ENCODE measurements at places on chromosomes 13 and 19.
A peak's percentile ranks its signal among the peaks of the same experiment; 100 is the strongest.

- no peak for DNase-seq
Measured at GRCh38 chr13:53351021-53351420, 322.4 kb downstream of the OLFM4 start.

GRCh38 chr13:43303033-43303729 is 279.8 kb downstream of the DNAJC15 start:
- peak; percentile 12 for DNase-seq

GRCh38 chr19:56101746-56102535 is 19.2 kb downstream of the ZNF787 start:
- no peak for DNase-seq

DNA sequence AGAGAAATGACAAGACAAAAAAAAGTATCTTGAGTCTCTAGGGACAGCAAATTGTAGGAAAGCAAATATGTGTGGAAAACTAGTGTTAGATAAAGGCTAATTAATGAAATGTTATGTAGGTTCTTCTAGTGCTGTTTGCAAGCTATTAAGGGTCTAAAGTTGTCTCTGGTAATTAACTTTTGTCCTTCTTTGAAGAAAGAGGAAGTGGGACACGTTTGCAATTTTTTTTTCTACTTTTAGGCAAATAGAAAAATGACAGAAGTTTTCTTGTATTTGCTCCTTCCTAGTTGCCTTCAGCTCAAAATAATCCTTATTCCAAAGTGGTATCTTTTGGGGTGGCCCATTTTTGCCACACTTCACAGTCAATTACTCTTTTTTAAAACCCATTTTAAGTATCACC is 1877.7 kb upstream of the PRR20A start:
- DNase-seq = no peak

DNA sequence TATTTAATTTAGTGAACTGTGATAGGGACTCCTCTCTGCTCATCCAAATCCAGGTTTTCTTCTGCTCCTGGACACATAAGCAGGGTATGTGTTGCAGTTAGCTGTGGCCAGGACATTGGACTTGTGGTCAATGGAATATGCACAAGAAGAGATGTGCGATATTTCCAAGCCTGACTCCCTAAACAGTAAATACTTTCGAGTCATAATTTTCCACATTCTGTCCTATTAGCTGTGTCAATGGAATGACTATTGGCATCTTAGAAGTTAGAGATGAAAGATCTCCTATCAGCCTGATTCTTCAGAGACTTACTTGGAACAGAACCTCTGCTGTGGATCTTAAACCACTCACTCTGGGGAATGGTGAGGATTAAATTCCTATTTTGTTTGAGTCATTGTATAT is 771.0 kb downstream of the EFNB2 start:
- DNase-seq = no peak

DNA sequence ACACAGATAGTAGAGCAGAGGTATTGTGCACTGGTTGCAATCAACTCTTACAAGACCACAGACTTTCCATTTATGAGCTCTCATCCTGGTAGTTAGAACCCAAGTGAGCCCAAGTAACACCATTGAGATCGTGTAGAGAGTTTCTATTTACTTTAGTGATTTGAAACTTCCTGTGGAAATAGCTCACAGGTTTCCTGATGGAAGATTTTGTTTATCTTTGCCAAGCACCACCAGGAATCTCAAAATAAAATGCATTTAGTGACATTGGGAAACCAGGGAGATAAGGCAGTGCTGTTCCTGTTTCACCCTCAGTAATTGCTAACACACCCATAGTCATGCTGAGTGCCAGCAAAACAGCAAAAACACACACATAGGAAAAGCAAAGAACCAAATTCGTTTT is 102.5 kb downstream of the FLT1 start:
- no peak for DNase-seq

DNA sequence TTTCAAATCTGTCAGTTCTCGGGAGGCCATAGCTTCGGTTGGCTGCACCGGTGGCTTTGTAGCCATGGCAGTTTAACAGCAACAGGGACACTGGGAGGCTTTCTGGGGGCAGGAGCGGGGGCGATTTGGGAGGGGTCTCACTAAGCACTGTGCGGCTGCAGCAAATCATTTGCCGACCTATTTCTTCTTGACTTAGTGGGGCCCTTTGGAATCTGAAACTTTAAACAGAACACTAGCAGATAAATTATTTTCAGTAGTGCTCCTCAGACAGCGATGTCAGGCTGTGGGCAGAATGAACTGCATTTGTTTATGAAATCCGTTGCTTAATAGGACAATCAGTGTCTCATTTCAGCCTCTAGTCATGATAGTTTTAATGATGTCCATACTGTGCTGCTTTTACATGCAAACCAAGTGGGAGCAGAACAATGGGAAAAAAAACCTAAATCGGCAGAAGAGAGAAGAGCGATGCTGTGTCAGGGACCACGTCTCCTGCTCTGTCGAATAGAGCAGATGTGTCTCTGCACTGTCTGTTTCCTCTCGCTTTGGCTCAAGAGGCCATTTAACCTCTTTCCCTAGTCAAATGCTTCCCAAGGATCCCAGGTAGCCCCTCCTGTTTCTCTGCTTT is 211.9 kb downstream of the OLFM4 start:
- DNase-seq = no peak

DNA sequence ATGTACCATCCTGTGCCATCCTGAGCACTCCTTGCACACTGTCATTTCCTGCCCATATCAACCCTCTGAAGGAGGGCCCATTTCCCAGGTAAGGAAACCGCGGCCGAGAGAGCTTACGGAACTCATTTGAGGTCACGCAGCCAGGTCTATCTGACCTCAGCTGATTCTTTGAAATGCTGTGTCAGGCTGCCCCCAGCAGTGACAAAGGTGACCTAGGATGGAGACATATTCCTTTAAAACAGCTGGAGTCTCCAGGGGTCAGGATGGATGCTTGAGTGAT is 42.2 kb upstream of the VSTM2B start:
- DNase-seq = no peak

DNA sequence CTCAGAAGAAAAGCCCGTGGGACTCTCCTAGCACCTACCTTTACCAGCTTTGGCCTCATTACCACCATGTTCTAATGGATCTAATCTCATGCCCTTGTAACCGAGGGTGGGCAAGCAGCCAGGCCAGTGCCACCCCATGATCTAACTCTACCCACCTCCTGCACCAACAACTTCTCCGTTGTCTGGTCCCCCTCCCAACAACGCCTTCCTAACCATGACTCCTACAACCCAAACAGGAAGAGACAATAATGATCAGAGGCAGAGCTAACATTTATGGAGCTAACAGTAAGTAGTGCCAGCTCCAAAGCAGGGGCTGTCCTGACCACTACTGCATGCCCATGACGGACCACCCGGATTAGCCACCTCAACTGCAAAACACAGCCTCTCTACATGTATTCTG is 3.5 kb downstream of the USP12 start:
- no peak for DNase-seq

- no peak for DNase-seq
Measured at GRCh38 chr13:98955336-98955735, 22.5 kb downstream of the DOCK9 start.

GRCh38 chr13:80551650-80552497 is 210.9 kb upstream of the SPRY2 start:
- no peak for DNase-seq

- DNase-seq = no peak
Measured at GRCh38 chr13:64551755-64552154, 2678.4 kb downstream of the PCDH9 start.

- DNase-seq = peak; percentile 24
Measured at GRCh38 chr19:47186446-47187334, 44.3 kb downstream of the BBC3 start.

DNA sequence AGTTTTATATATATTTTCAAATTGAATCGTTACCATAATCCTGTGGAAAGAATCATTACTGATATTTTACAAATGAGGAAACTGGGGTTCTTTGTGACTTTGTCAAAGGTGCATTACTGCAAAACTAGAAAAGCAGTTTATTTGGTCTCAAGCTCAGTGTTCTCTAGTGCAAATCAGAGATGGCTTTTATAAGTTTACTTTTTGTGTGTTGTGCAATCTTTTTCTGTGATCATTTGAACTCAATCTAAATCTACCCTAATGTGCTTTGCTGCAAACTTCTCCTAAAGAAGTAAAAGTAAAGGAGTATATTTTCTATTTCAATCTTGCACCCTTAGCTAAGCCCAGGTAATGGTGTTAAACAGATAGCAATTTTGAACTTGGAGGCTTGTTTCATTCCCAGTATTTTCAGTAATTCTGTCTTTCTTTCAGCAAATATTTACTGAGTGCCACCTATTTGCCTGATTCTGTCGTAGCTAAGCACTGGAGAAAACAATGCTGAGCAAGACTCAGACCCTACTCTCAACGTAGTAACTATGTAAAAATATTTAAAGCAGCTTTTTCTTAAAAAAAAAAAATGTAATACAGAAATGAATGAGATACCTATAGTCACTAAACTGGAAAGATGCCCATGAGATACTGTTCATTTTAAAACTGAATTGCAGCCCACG is 124.0 kb downstream of the TDRD3 start:
- DNase-seq = no peak

Measured in DND-41 (cell line).